Glutamatergic neuron (in vitro differentiated cells): ENCODE measurements at places on chromosomes 5 and 9. TPM values are rescaled to one million over a fixed set of nuclear protein-coding genes. Genes with fewer than 3 reads are reported as not detected.

DNA sequence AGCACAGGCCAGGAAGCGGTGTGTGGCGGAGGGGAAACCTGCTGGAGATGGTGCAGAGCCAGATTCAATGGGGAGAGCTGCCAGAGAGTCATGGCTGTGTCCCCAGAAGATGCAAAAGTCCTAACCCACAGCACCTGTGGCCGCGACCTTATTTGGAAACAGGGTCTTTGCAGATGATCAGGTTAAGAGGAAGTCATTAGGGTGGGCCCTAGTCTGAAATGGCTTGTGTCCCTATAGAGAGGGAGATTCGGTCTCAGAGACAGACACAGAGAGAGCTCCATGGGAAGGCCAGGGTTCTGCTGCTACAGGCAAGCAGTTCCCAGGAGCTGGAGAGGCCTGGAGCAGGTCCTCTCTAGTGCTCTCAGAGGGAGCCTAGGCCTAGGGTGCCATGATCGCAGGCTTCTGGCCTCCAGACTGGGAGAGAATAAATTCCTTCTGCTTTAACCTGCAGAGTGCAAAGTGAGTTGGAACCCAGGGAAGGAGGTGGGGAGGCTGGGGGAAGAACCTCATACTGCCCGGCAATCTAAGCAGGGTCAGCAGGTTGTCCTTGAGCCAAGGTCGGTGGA lies 1.9 kb upstream of the LPCAT1 start:
- DNase-seq: no peak

KCNN2 gene
- total RNA-seq: 2.3 TPM

SH2D3C gene
- total RNA-seq: 71.7 TPM

GRCh38 chr5:113204525-113205161 lies 228.0 kb downstream of the DCP2 start:
- DNase-seq: no peak

DNA sequence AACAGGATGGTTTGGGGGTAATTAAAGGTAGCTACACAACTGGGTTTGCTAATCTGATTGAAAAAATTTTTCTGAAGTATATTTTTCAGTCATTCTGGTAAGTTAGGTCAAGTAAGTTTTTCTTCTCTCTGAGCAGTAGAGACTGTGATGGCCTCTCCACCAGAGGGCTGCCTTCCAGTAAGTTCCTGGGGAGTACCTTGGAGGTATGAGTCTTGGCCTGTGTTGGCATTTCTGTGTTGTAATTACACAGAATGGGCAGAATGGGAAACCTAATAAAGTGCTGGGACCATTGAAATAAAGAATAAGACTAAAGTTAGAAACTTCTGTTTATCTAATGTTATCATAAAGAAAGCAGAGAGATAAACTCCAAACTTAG lies 430.8 kb downstream of the ARHGEF28 start:
- DNase-seq: no peak

MZB1 gene
- not detected for total RNA-seq

- DNase-seq: no peak
Measured at GRCh38 chr9:98538626-98539031, 170.1 kb downstream of the GABBR2 start.

SLC27A6 gene
- not detected for total RNA-seq

DNA sequence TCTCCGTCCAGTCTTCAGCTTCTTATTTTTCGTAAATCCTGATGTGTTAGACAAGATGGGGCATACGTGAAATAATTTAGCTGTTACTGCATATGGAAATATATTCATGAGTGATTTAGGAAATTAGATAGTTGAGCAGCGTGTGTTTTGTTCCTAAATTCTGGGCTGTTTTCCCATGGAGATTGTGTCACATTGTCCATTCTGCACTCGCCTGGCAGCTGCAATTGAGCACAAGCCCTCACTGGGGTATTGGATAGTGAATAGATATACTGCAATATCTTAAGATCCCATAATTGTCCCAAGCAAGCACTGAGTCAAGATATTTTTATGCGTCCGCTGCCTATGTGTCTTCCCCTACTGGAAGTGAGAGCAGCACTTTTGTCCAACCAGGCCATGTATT lies 1027.1 kb upstream of the WWC1 start:
- DNase-seq: no peak

SUSD3 gene
- not detected for total RNA-seq

MSMP gene
- not detected for total RNA-seq

- peak; percentile 18 for DNase-seq
Measured at GRCh38 chr5:168023191-168023590, 268.3 kb upstream of the WWC1 start.

TMOD1 gene
- 0.64 TPM for total RNA-seq

ACOT12 gene
- not detected for total RNA-seq

DNA sequence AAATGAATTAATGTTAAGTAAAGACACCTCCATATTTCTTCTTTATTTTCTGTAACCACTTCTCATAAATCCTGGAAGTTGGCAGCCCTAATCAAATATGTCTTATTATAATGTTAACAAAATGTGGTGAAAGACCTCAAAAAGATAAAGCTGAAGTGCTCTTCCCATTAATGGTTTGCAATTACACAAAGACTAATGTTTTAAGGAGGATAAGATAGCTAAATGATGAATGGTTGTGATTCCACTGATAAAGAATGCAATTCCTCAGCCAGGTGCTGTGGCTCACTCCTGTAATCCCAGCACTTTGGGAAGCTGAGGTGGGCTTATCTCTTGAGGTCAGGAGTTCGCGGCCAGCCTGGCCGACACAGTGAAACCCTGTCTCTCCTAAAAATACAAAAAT lies 125.8 kb upstream of the SNX2 start:
- no peak for DNase-seq

DNA sequence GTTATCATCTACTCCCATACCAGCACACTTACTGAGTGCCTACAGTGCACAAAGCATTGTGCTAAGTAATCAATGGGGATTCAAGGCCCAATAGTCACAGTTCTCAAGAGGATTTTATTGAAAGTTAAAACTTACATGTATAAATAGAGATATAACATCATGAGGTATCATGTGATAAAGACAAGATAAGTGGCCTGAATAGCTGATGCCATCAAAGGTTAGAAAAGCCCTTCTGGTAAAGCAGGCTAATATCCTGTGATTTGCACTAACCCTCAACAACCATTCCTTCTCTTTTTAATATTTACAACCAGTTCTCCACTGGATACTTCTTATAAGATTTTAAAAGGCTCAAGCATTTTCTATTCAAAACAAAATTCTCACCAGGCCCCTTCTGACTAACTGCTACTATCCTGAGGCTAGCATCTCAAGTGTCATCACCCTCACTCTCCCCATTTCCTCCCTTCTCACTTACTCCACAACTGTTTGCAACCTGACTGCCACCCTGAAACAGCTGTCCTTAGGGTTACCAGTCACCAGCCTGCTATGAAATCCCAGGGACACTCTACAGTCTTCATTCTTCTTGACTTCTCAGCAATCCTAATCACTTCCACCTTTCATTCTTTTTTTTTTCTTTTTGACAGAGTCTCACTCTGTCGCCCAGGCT lies 377.9 kb downstream of the ENC1 start:
- DNase-seq: no peak

DNA sequence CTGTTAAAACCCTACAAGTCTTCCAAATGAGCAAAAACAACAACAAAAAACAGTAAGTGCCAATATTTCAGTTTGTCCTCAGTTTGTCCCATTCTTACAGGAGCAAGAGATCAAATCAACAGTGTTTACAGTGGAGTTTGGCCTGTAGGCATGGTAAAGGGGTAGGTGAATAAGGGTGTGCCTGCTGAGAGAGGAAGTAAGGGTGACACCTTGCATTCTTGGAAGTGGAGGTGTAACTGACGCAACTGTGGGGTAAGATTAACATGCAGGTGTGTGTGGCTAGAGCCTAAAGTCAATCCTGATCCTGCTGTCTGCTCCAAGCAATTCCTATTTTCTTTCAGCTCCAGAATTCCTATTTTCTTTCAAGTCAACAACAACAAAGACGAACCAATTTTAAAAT lies 43.4 kb downstream of the PFDN1 start:
- DNase-seq: no peak

- no peak for DNase-seq
Measured at GRCh38 chr9:21465859-21466518, 16.1 kb downstream of the IFNE start.

FCN1 gene
- total RNA-seq: not detected

DNA sequence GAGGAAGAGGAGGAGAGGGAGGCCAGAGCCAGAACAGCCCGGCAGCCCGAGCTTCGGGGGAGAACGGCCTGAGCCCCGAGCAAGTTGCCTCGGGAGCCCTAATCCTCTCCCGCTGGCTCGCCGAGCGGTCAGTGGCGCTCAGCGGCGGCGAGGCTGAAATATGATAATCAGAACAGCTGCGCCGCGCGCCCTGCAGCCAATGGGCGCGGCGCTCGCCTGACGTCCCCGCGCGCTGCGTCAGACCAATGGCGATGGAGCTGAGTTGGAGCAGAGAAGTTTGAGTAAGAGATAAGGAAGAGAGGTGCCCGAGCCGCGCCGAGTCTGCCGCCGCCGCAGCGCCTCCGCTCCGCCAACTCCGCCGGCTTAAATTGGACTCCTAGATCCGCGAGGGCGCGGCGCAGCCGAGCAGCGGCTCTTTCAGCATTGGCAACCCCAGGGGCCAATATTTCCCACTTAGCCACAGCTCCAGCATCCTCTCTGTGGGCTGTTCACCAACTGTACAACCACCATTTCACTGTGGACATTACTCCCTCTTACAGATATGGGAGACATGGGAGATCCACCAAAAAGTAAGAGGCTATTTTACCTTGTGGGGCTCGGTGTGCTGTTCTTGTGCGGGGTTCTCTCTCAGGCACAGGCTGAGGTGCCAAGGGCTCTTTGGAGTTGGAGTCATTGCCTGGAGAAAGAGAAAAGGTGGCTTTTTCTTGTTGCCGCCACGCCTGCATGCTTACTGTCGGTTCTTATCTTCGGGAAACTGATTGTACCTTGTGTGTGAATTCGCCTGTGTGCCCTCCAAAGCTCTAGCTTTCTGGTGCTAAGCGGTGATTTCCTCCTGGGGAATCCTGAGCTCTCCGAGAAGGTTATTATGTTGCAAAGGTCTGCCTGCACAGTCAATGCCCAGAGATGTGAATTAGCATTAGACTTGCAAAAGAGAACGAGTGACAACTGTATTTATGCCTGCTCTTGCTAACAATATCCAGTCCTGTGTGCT lies at the start of gene ISL1:
Gene ISL1 (plus strand): TSS at position 318 of the 991 bp plus-strand sequence. CDS start 224 bp downstream, at position 542.
- peak; percentile 90 for DNase-seq

GRCh38 chr5:100877274-100877673 lies 25.8 kb downstream of the ST8SIA4 start:
- no peak for DNase-seq

- DNase-seq: no peak
Measured at GRCh38 chr5:115494570-115495289, 49.8 kb downstream of the FEM1C start.

SPATA31D4 gene
- not detected for total RNA-seq

DNA sequence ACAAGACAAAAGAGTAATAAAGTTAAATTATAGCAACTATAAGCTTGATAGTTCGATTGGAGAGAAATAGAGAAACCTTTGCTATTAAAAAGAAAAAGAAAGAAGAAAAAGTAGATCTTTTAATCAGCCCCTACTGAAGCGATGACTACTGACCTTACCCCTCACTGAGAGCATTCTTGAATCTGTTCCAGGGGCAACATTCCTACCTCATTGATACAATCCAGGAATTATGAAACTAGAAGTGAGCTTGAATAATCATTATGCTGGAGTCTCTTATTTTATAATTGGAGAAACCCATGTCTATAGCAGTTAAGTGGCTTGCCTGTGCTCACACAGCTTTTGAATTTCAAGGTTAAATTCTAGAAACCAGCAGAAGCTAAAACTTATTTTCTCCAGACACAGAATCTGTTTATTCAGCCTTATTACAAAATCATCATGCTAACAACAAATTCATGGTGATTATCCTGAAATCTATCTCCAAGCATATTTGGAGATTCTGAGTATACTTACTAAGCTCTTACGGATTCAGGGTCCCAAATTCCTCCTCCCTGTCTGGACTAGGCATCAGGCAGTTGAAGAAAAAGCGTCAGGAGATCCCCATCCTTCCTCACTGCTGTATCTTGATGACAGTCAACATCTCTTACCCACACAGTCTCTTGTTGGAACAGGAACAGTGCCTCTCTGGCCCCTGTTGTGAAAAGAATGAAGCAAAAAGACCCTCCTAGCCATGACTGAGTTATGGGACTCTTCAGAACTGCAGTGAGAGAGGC lies 547.6 kb upstream of the WWC1 start:
- no peak for DNase-seq

DNA sequence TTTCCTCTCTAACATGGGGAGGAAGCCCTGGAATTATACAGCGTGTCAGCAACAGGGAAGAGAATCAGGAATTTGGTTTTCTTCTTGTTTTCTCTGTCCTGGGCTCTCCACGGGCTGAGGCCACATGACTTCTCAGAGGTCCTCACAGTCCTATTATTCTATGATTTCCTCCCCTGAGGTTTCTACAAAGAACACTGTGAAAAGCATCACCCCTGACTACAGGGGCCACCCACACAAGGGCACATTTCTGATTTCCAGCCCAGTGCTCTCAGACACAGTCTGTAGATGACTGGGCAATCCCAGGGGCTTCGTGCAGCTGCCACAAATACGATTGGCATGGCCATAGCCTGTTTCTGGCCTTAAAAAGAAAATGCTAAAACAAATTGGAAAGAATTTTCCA lies 284.9 kb downstream of the CEMIP2 start:
- no peak for DNase-seq

- no peak for DNase-seq
Measured at GRCh38 chr5:178380541-178381074, 148.0 kb upstream of the PHYKPL start.
